NCI-H2081 treated with DMSO at 0.1 percent for 48 hours (cell line): ENCODE measurements at places on chromosomes 6 and 20.

- DNase-seq: no peak
Observed at GRCh38 chr6:37115236-37115895, 54.6 kb upstream of the PIM1 start.

DNA sequence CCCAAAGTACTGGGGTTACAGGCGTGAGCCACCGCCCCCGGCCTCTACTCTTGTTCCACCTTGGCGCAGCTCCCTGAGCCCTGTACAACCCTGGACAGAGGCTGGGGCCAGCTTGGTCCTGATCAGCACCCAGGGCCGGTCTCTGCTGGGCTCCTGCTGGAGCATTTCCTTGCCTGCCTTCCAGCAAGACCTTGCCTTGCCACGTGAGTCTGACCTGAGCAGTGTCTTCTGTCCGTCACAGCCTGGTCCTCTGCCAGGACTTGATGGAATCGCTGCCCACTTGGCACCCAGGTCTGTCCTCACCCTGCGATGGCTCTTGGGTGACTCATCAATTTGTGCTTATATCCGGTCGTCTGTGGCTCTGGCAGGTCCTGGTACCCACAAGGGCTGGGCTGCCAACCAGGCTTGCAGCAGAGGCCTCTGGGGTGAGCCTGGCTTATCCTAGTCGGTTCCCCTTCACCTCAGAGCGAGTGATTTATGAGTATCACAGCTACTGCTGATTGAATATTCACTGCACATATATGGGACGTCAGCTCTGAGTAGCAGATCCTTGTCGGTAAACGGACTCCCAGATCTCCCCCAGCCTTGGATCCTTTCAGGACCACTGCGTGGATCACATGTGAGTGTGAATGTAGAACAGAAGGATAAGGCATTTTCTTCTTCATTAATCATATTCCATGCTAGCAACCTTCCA is 10.1 kb upstream of the SULF2 start:
- no peak for DNase-seq

DNA sequence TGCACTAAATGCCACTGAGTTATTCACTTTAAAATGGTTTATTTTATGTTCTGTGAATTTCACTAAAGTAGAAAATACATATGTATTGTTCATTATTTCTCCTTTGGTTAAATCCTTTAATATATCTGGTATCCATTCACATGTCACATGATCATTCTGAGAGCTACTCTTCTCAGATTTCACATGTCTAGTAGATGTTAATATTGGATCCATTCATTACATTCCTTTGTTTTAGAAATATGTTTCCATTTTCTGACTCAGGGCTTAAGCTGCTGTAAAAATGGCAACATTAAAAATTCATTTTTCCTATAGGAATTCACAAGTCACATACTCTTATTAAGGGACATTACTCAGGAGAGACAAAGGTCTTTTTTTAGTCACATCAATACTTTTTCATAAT is 205.4 kb downstream of the ZFAND3 start:
- no peak for DNase-seq

DNA sequence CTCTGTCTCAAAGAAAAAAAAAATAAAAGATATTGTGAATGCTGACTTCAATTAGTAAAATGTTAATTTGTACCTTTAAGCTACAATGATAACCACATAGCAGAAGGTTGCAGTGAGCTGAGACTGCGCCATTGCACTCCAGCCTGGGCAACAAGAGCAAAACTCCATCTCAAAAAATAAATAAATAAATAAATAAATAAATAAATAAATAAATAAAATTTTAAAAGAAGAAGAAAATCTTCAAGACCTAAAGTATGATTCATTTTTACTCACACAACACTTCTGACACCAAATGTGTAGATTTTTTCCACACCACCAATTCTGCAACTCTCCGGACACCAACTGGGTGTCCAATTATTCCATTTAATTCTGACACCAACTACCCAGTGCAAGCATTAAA is 28.8 kb upstream of the MBOAT1 start:
- no peak for DNase-seq

DNA sequence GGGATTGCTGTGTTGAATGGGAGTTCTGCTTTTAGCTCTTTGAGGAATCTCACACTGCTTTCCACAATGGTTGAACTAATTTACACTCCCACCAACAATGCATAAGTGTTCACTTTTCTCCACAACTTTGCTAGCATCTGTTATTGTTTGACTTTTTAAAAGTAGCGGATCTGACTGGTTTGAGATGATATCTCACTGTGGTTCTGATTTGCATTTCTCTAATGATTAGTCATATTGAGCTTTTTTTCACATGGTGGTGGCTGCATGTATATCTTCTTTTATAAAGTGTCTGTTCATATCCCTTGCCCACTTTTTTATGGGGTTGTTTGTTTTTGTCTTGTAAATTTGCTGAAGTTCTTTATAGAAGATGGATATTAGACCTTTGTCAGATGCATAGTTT is 588.3 kb upstream of the ADGRB3 start:
- no peak for DNase-seq

GRCh38 chr6:23027281-23027680 is 457.9 kb downstream of the HDGFL1 start:
- DNase-seq: peak; percentile 10

DNA sequence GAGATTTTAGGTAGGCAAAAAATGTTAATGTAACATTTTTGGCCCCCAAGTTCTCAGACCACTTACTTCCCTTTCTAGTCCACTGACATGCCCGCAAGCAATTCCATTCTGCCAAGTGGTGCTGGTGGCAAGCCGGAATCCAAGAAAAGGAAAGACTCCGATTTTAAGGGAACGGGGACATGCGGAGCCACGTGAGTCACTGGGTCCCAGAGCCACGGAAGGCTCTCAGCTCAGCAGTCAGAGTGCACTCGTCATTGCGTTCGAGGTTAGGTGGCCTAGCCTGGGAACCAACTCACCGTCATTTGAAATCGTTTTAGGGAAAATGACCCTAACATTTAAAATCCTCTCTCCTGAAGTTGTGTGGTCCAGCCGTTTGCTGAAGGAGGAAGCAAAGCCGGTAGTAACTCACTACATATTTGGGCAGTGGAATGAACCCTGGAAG is 711 bp upstream of the SIRT5 start:
- DNase-seq: no peak

GRCh38 chr20:39676857-39677391 is 714.8 kb downstream of the DHX35 start:
- no peak for DNase-seq

- no peak for DNase-seq
Observed at GRCh38 chr6:21751608-21752007, 158.1 kb downstream of the SOX4 start.

GRCh38 chr6:43436577-43437282 is 9.4 kb downstream of the ABCC10 start:
- no peak for DNase-seq

DNA sequence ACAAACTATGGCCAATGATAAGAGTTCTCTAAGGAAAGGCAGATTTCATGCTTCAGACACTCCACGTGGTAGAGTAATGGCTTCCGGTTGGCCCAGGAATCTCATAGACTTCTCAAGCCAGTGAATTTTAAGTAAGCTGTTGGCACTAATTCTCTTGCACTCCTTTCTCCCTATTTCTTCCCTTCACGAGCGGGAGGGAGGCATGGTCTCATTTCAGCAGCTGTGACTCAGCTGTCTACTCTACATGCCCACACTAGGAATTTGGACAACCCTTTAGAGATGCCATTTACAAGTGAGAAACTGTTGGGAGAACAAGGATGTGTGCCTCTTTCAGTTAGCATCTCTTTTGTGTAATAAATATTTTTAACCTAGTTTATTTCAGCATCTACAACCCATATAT is 107.7 kb downstream of the PTPRK start:
- DNase-seq: no peak

DNA sequence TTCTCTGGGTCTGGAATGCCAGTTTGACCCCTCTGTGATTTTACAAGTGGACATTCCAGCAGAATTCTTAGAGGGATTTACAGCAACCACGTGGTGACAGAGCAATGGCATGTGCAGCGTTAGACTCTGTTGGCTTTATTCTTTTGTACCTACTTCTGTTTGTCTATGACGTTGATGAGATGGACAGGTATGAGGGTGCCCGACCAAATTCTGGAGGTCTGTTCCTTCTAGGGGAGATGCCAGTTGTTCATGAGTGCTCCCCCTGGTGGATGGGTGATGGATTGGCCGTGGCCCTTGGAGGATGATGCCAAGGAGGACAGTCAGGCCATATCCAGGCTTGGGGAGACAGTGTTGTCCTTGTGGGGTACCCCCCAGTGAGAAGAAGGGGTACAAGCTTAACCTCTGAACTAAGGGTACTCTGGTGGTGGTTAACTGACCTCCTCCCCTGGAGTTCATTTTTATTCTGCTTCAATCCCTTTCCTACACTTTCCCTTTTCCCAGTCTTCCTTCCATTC is 198.6 kb downstream of the DTNBP1 start:
- no peak for DNase-seq

GRCh38 chr20:44692932-44693480 is 22.2 kb upstream of the CCN5 start:
- no peak for DNase-seq

DNA sequence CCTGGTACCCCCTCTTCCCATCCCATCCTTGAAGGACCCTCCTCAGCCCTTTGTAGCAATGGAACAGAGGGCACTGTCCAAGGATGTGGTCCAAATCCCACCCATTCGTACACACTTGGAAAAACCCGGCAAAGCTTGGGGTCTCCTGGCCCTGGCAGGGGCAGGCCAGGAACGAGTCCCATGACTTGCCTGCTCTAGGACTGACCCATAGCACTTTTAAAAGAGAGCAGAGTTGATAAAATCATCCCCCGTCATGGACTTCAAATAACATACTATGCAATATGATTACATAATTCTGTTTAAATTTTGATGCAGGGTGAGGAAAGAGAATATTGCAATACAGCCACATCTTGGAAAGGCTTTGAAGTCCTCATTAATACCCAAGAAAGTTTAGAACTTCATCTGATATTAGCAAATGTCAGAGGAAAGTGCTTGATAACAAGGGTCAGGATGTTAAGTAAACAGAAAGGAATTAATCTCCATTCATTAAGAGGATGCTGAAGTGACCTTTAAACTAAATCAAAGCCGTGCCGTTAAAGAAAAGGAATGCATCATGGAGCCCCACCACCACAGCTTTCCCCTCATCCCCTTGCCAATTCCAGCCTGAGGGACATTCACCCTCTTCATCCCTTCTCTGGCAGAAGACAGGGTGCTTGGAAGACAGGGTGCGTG is 60.7 kb upstream of the NXT1 start:
- no peak for DNase-seq

DNA sequence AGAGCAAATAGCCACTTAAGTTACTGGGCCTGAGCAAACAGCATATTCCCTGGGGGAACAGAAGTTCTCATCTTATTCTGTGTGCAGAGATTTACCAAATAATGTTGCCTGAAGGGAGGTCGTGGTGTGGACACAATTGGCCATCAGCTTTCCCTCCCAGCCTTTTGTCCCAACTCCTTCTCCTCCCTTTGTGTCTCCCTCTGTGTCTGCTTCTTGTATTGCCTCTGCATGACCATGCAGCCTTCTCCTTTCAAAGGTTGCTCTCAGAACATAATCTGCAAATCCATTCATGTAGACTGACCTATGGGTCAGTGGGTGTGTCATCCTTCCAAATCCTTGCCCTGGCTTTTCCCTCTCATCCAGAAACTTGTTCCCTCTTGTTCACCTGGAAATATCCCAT is 150.3 kb upstream of the INSM1 start:
- DNase-seq: no peak

DNA sequence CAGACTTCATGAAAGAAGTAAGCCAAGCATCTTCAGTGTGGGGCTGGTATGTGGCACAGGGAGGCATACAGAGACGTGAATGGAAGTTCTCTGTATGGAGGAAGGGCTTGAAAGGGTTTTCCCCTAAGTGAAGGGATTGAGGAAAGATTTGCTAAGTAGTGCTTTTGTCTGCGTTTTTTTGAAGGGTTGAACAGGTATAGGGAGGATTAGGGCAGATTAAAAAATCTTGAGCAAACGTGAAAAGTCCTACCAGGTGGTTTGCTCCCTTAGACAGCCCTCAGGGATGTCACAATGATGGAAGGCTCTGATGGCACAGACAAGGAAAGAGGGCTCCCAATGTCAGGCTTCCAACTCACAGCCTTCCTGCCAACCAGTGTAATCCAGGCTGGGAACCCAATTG is 181.7 kb upstream of the TAB2 start:
- no peak for DNase-seq

- DNase-seq: no peak
Observed at GRCh38 chr20:22773344-22773743, 189.0 kb upstream of the FOXA2 start.

GRCh38 chr6:132456700-132457143 is 55.4 kb upstream of the MOXD1 start:
- no peak for DNase-seq
